ENCODE measurements at places on chromosomes 6 and 20. TPM values are rescaled to one million over a fixed set of nuclear protein-coding genes. Genes with fewer than 3 reads are reported as not detected.

DNA sequence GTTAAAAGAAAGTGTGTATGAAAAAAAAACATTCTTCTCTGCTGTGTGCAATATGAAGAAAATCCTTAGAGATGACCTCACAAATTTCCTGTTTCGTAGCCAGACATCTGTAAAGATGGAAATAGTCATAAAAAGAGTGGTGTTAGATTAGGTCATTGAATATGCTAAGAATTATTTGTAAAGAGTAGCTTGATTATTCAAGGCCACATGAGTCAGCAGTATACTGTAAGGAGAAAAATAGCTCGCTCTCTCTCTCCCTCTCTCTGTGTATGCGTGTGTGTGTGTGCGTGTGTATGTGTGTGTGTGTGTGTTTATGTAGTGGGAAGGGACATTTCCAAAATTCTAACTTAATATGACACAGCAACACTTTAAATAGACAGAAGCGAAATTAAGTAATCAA lies 78.8 kb downstream of the PTCHD4 start:
- no peak for ATAC-seq

DNA sequence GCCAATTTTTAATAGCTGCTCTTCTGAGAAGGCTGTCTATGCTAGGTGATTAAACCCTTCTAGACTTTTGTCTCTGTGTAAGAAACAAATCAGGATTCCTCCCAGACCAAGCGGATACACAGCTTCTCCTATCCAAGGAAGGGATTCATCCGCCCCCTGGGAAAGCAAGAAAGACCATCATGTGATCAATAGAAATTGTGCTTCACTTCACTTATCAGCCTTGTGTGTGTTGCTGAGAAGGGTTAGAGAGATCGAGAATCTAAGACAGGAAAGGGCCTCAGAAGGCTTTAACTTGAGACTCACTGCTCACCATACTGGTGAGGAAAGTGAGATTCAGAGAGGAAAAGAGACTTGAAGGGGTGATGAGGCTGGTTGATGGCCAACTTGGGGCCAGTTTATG lies 1.5 kb downstream of the ABCC10 start:
- ATAC-seq: no peak

DNA sequence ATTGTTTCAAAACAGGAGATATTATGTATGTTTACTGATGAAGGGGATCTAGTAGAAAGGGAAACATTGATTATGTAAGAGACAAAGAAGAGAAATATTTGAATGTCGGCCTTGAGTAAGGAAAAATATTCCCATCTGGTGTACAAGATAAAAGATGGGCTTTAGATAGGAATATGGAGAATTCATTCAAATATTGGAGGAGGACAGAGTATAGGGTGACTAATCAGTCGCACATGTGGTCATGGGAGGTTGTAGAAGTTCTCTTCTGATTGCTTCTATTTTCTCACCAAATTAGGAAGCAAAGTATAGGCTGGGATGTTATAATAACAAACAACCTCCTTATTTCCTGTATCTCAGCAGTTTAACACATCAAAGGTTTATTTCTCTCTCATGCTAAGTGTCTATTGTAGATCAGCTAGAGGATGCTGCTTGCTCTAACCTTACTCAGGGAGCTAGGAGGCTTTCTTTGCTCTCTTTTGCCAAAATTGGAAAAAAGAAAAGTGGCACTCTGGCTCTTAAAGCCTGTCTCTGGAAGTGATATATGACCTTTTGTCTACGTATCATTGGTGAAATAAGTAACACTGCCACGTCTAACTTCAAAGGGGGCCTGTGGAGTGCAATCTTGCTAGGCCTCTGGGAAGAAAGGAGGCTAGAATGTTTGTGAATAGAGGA lies 1.2 kb upstream of the HDDC2 start:
- ATAC-seq: no peak

- no peak for ATAC-seq
Measured at GRCh38 chr6:29130644-29131043, 22.8 kb downstream of the OR2J3 start.

GRCh38 chr6:108170332-108171290 lies 4.8 kb downstream of the NR2E1 start:
- no peak for ATAC-seq

GRCh38 chr20:3275064-3275935 lies 36.3 kb upstream of the SLC4A11 start:
- ATAC-seq: no peak

KCNK17 gene
- 0.12 TPM for total RNA-seq

C6orf132 gene
- 216 TPM for total RNA-seq

MYO6 gene
- 37.4 TPM for total RNA-seq

LYRM2 gene
- 24.7 TPM for total RNA-seq

All from esophagus mucosa (tissue), 1 donor.